ENCODE measurements at places on chromosomes 13 and 19.

- peak; percentile 68 for DNase-seq
Observed at GRCh38 chr13:101942038-101942437, 459.8 kb downstream of the FGF14 start.

- peak; percentile 41 for DNase-seq
Observed at GRCh38 chr19:46303322-46303690, 6.5 kb downstream of the HIF3A start.

- no peak for DNase-seq
Observed at GRCh38 chr13:40985381-40986100, 33.6 kb downstream of the ELF1 start.

GRCh38 chr13:36157480-36157879 lies 26.3 kb upstream of the DCLK1 start:
- DNase-seq: peak; percentile 97

- DNase-seq: no peak
Observed at GRCh38 chr19:43430142-43430710, 15.5 kb downstream of the TEX101 start.

GRCh38 chr13:44331912-44332851 lies 41.4 kb upstream of the SERP2 start:
- peak; percentile 94 for DNase-seq

DNA sequence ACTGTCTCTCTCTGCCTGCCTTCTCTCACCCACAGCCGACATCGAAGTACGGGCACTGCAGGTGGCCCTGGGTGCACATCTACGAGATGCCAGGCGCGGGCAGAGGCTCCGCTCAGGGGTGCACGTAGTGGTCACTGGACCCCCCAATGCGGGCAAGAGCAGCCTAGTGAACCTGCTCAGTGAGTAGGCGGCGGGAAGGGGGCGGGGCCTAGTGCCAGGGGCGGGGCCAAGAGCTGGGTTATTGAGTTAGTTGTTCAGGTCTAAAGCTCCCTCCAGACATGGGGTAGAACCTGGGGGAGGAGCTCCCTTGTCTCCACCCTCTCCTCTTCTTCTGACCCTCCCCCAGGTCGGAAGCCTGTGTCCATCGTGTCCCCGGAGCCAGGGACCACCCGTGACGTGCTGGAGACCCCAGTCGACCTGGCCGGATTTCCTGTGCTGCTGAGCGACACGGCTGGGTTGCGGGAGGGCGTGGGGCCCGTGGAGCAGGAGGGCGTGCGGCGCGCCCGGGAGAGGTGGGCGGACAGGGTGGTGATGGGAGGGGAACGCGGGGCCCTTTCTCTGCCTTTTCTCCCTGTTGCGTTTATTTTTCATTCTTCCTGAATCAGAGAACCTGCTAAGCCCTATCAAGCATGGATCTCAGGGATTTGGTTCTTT lies 1.9 kb downstream of the GTPBP3 start:
- DNase-seq: no peak

DNA sequence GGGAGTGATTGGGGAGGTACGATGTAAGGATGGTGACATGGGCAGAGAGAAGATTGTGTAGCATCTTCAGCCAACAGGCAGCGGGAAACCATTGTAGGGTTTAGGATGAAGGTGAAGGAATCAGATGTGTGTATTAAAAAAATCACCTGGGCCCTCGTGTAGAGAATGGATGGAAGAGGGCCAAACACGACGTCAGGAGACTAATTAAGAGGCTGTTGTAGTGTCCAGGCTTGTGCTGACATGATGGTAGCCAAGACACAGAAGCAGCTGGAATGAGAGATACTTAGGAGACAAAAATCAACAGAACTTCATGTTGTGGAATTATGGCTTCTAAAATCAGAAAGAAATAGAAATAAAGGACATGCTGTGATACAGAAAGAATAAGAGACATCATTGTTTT lies 41.2 kb upstream of the ARGLU1 start:
- DNase-seq: no peak

DNA sequence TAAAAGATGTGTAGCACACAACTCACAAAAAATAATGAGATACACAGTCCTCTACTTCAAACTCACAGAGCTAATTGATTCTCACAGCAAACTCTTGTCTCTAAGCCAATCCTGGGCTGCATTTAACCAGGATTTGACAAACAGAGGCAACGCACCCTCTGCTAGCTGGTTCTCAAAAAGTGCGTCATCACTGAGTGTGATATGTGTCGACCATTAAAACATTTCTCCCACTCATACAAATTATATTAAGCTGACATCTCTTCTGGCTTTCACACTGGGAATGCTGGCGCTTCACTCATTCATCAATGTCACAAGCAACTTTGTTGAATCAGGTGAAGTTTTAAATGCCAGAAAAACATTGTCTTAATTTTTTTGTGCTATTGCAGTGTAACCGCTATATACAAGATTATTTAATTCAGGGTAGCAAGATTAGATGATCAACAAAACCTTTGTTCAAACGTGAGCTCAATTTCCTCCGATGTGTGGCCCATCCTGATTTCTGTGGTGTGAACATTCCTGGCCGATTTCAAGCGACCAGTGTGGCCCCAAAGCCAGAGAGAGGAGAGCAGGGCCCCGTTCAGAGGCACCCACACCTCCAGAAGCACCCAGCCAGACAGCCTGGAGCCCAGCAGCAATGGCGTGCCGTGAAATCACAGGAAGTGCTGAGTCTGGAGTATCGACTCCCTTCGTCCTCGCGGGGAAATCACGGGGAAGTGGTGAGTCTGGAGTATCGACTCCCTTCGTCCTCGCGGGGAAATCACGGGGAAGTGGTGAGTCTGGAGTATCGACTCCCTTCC lies 49.4 kb downstream of the RASA3 start:
- DNase-seq: no peak

- DNase-seq: peak; percentile 19
Observed at GRCh38 chr13:36888645-36889044, 31.4 kb downstream of the SMAD9 start.

DNA sequence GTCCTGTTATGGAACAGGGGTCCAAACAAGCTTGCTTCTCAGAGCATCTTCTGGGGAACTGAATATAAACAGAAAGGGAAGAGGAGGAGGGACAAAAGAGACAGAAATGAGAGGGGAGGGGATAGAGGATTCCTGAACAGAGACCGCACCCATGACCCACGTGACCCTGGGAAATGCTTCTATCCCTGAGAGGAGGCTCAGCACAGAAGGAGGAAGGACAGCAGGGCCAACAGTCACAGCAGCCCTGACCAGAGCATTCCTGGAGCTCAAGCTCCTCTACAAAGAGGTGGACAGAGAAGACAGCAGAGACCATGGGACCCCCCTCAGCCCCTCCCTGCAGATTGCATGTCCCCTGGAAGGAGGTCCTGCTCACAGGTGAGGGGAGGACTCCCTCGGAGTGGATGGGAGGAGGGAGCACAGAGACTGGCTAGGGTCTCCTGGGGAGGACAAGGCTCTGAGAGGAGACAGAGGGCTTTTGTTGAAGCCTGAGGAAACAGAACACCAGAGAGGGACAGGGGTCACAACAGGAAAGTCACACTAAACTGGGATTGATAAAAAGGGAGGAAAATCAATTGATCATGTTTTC lies at the start of gene CEACAM6:
CEACAM6 (plus strand) TSS at position 203 of the 586 bp plus-strand sequence; CDS start at position 312, 109 bp downstream.
- no peak for DNase-seq

GRCh38 chr19:5003781-5004180 lies 34.9 kb downstream of the KDM4B start:
- DNase-seq: no peak

DNA sequence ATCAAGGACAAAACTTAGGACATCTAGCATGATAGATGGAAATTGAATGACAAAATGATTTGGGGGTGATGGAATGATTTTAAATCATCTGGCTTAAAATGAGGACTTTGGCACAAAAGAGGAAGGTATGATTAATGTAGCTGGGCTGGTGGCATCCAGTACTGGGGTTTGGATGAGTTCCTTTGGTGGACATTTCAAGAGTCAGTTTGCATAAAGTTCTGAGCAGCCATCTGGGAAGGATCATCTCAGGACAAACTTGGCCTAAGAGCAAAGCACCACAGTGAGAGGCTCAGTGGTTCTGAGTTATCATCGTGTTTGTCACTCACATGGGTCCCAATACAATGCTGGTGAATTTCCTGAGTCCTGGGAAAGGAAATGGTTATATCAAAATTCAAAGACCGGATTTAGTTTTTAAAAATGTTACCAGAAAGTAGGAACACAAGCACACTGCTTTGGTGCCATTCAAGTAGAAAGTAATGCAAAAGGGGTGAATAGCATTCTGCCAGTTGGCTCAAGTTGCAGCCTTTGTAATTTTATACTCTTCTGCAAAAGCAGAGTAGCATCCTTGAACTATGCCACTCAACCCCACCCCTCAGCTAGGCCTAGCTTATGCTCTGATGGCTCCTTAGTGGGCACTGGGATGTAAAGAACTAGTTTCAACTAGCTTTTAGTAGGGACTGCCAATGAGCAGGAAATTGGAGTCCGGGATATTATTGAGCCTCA lies 219.0 kb downstream of the COG6 start:
- DNase-seq: no peak

- peak; percentile 36 for DNase-seq
Observed at GRCh38 chr13:44470638-44471562, 97.3 kb downstream of the SERP2 start.

DNA sequence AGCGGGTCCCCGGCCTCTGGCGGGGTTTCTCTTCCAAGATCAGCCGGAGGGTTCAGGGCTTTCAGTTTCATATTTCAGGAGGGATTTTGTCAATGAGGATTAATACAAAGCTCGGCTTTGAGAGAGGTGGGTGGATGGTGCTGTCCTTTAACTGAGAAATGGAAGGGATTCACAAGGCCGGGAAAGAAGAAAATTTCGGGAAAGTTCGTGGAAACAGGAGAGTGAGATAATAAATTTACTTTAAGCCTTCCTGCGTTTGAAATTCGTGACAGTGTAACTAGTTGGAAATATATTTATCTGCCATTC lies 283 bp upstream of the PARP4 start:
- DNase-seq: no peak

DNA sequence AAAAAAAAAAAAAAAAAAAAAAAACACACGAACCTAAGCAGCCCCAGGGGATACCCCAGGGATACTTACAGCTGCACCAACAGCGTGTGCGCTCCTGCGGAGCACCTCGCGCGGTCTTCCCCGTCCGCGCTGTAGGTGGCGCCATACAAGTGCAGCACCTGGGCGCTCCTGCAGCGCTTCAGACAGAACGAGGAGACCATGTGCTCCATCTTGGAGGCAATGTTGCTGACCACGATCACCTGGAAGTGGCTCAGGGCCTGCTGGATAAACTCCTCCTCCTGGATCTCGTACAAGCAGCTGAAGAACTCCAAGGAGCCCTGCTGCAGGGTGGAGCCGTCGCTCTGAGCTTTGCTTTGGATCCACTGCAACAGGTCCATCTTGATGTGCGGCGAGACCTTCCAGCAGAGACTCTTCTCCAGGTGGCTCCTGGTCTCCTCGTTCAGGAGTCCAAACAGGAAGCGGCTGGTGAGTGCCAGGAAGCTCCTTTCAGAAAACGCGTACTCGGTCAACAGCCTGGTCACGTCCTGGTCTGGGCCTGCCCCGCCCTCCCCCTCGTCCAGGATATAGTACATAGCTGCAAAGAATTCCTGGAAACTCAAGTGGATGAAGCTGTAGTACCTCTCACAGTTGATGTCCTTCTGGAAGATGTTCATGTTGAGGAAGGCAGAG lies 14.5 kb downstream of the NLRP12 start:
- peak; percentile 28 for DNase-seq

DNA sequence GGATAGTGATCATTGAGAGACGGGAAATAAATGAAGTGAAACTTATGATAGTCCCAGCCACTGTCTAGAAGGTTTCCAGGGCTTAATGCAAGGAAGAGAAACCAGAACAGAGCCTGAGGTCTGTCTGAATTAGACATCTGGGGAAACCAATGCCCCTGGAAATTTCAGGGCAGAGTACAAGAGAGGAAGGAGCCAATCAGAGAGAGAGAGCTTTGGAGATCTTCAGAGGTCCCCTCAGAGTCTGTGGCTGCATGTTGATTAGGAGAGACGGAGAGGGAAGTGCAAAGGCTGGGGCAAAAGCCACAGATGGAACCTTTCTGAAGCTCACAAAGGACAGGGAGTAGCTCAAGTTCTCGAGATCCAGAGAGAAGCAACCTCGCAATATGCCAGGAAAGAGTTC lies 378.0 kb downstream of the DNAJC15 start:
- peak; percentile 25 for DNase-seq

- peak; percentile 63 for DNase-seq
Observed at GRCh38 chr13:30392681-30393045, 29.6 kb upstream of the UBE2L5 start.

GRCh38 chr19:56725829-56726424 lies 54.4 kb upstream of the ZNF835 start:
- DNase-seq: peak; percentile 66

- no peak for DNase-seq
Observed at GRCh38 chr13:41649659-41650058, 192.3 kb downstream of the RGCC start.

- DNase-seq: no peak
Observed at GRCh38 chr13:33806470-33807248, 11.3 kb upstream of the RFC3 start.

GRCh38 chr19:40611096-40611495 lies 9.9 kb downstream of the LTBP4 start:
- DNase-seq: no peak

GRCh38 chr19:16224293-16225045 lies 26.8 kb downstream of the AP1M1 start:
- DNase-seq: no peak

DNA sequence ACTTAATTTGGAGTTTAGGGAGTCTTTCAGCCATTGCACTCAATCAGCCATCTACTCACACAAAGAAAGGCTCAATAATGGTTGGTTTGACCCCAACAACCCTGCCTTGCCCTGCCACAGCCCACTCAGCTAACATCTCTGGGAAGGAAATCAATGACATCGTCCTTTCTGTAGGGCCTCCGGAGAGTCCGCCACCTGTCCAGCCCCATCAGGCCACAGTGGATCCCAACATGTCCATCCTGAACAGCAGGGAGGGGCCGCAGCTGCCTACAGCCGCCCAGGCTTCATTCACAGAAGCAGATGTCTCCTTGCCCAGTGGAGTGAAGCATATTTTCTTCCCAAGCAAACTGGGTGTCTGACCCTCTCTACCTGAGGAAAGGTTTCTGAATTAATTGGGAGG lies 4.2 kb upstream of the CDX2 start:
- no peak for DNase-seq

GRCh38 chr19:10923260-10924112 lies 5.0 kb downstream of the YIPF2 start:
- DNase-seq: peak; percentile 13

Measured in muscle of leg (tissue), 16 donors.